NCI-H345 (cell line): ENCODE measurements at places on chromosomes 6 and 20.

DNA sequence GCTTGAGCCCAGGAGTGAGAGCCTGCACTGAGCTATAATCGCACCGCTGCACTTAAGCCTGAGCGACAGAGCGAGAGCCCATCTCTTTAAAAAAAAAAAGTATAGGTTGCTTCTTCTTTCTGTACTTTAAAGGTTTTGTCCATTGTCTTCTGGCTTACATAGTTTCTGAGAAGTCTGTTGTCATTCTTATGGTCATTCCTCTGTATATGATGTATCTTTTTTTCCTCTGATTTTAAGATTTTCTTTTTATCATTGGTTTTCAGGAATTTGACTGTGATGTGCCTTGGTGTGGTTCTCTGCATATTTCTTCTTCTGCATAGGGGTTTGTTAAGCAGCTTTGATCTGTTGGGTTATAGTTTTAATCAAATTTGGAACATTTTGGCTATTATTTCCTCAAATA, 29.1 kb downstream of the QRSL1 start:
- no peak for DNase-seq

DNA sequence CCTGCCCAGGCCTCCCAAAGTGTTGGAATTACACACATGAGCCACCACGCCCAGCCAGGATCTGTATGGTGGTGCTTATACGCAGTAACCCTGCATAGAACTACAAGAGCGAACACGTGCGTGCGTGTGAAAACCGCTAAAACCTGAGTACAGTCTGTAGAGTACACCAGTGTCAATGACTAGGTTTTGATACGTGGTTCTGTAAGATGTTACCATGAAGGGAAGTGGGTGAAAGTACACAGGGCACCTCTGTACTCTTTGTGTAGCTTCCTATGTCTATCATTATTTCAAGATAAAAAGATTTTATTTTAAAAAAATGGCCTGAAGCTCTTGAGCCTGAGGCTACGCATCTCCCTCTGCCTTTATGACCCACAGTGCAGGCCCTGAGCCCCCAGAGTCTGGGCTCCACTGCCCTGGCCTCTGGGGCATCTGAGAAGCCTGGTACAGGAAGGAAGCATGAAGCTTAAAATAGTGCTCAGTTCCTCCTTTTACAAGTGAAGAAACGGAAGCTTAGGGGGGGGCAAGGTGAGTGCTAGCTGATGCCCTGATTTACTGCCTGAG, 21.6 kb downstream of the LY86 start:
- no peak for DNase-seq

DNA sequence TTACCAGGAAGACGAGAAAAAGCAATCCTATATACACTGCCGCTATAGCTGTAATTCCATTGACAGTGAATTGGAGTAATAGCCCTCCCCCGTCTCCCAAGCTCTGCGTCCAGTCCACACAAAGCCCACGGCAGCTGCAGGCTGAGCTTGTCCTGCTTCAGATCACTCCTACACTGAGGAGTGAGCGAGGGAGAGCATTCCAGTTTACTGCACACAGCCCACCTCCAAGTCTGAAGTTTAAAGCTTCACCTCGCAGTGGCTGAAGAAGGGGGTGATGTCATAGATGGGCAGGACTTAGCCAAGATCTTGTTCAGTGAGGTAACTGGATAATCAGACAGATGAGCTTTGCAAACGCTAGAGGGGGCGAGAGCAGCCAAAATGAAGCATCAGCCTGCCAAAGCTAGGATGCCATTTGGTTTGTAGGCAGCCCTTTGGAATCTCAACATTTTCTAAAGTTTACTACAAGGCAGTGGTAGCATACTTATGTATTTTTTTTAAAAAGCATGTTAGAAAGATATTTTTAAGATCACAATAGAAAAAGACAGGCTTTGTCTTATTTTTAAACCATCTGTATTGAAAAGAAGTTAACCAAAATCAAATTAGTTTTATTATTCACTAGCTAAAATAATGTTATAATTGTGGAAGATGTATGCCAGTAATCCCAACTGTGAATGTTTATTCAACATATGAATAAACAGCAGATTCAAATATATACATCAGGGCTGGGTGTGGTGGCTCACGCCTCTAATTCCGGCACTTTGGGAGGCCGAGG, at the start of gene FLRT3:
TSS of gene FLRT3 (minus strand) at position 213 of the 772 bp plus-strand sequence. CDS start 10,106 bp downstream, outside the sequence.
- peak; percentile 88 for DNase-seq

GRCh38 chr6:164124986-164125385, 710.5 kb downstream of the QKI start:
- DNase-seq: no peak
